Lung microvascular endothelial cell (primary cell): ENCODE measurements at places on chromosomes 1 and 21.
A peak's percentile ranks its signal among the peaks of the same experiment; 100 is the strongest.

DNA sequence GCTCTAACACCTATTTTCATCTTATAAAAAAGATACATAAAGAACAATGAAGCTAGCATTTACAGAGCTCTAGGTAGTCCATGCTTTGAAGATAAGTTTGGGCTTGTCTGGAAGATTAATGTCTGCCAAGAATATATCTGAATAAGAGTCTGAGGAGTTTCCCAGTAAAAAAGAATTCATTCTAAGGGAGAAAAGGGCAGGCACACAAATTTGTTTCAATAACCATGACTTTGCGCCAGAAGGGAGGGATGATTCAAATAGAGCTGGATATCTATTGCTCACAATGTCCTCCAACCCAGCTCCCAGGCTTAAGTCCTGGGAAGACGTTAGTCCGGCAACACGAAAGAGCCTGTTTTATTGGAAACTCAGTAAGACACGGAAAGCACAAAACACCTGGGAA lies 9.7 kb upstream of the TTLL7 start:
- no peak for DNase-seq

DNA sequence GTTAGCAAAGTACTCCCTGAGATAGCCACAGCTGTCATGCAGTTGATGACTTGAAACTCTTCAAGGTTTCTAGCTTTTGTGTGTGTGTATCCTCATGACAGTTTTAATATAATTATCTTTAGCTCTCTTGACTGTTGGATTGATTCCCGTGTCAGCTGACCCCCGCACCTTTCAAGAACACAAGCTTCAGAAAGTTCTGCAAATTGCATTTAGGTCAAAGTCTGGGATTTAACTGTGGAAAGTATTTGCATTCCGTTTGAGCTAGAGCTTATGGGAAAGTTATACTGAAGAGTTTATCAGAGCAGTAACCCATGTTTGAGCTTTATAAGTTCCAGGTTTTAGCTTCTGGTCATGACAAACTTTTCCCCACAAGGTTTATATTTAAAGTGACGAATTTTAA lies 380.1 kb upstream of the CHRM3 start:
- DNase-seq: no peak

DNA sequence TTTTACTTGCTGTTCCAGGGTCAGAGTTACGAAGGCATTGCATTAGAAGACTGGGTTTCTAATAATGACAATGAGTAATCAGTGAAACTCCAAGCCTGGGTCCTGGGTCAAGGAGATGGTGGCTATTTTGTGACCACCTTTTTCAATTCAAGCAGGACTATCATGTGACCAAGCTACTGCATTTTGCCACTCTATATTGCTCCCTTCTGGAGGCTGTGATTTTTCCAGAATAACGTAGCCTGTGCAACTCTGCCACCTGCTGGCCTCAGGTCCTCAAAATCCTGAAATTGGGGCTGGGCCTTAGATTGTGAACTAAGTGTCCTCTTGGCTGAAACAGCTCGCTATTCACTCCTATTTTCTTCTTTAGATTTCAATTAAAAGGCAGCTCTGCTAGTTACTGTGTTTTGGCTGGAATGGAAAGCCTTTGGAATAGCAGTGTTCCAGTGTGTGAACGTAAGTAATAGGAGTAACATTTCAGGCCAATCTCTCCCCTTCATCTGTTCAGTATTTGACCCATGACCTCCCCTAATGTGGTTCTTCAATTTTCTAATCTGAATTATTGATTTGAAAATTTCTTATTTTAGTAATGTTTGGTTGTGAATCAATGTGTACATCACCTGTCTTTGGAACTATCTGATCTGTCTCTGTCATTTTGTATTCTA lies 52.9 kb upstream of the CD46 start:
- DNase-seq: peak; percentile 59

DNA sequence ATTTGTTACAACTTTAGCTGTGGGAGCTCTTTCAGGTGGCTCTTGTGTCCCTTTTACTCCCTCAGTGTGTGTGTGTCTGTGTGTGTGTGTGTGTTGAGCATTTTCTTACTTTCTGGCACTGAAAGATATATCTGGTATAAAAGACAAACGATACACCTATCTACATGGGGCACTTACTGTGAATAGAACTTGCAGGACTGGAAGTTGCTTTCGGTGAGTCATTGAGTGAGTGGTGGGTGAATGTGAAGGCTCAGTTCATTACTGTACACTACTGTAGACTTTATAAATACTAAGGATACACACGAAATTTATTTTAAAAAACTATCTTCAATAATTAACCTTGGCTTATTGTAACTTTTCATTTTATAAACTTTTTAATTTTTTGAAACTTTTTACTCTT lies 38.7 kb downstream of the BTBD8 start:
- no peak for DNase-seq

GRCh38 chr1:12080773-12081556 lies 17.9 kb downstream of the TNFRSF8 start:
- DNase-seq: no peak

DNA sequence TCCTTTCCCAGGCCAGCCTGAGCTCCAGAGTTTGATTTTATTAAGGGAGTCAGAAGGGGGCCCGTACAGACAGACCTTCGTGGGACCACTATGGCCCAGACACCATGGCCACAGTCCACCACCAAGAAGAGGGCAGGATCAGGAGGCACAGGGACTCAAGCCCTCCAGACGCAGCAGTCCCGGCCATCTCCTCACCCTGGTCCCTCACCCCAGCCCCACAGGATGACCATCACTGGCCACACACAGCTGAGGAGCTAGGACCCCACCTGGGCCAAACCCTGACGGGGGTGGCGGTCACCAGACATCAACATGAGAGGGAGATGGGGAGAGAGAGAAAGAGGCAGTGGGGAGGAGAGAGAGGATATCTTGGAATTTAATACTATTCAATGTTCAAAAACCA lies 29.2 kb upstream of the AGPAT3 start:
- no peak for DNase-seq

DNA sequence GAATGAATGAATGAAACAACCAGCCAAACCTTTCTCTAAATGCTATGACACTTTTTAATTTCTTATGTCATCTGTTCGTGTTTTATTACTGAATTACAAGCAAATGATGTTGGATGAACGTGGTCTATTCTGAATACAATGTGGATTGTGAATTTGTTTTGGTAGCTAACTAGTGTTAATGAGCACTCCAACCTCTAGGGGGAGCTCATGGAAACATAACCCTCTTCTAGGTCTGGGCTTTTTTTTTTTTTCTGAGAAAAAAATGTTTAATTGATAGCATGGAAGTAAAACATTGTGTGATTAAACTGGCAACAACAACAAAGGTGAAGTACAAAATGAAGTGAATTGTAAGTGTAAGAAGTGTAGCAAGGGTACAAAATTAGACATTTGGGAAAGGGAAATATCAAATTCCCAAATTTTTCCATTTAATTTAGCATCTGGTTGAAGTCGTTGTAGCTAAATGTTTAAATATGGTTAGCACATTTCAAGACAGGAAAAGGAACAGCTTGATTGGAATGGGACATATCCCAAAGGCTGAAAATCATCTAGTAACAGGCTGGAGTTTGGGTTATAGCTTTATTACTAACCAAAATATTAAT lies 42.6 kb upstream of the PTGS2 start:
- peak; percentile 71 for DNase-seq

GRCh38 chr1:222382171-222382570 lies 165.7 kb downstream of the HHIPL2 start:
- DNase-seq: no peak

DNA sequence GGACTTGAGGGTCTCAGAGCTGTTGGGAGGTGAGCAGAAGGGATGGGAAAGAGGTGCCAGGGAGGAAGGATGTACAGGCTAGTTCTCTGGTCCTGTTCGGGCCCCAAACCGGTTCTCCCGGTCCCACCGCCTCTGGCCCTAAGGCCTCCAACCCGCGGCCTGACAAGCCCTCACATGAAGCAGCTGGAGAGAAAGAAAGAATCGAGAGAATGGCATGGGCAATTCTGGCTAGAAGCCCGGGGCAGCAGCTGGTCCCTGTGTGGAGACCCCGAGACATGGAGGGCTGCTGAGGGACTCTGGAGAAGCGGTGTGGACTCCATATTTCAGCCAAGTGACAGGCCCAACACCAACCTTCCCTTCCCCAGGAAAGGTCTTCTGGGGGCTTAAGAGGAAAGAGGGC lies 730 bp downstream of the CDC42SE1 start:
- DNase-seq: peak; percentile 22

GRCh38 chr1:78758506-78758905 lies 108.9 kb downstream of the IFI44 start:
- no peak for DNase-seq

DNA sequence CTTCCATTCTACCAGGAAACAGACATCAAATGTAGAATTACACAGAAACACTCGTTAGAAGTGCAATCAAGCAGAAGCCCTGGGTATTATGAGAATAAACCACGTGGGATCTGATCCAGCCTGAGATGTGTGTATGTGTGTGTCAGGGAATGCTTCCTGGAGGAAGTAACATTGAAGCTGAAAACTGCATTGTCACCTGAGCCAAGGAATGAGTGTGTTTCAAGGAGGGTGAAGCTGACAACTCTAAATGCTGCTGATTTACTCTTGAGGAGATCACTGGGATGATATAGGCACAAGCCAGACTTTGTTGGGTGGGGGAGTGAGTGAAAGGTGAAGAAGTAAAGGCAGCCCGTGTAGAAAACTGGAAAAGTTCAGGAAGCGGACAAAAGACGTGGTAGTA lies 27.6 kb downstream of the FAAH start:
- no peak for DNase-seq

DNA sequence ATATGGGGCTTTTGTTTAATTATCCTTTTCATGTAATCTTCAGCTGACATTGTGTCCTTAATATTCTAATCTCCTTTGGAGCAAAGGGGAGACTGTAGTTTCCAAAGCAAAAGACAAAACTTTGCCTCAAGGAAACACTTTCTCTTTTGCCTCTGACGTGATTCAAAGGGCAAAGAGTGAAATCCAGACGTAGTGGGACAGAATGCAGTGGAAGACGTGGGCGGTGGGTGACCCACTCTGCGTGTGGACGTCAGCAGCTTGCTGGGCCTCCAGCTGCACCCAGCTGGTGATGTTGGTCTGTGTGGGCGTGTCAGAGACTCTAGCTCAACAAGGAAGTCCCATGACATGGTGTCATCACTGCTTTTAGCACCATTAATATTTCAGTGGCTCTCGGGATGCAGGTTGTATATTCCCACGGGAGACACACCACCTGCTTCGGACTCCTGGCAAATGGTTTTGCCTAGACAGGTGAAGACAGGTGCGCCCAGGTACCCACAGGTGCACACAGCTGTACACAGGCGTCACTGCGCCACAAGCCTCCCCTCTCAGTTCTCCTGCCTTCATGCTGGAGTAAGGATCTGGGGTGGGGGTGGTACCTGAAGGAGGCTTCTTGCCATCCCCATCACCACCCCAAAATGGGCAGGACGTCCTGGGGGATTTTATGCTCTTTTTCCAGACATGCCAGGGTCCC lies 292.1 kb upstream of the VAMP3 start:
- peak; percentile 68 for DNase-seq

DNA sequence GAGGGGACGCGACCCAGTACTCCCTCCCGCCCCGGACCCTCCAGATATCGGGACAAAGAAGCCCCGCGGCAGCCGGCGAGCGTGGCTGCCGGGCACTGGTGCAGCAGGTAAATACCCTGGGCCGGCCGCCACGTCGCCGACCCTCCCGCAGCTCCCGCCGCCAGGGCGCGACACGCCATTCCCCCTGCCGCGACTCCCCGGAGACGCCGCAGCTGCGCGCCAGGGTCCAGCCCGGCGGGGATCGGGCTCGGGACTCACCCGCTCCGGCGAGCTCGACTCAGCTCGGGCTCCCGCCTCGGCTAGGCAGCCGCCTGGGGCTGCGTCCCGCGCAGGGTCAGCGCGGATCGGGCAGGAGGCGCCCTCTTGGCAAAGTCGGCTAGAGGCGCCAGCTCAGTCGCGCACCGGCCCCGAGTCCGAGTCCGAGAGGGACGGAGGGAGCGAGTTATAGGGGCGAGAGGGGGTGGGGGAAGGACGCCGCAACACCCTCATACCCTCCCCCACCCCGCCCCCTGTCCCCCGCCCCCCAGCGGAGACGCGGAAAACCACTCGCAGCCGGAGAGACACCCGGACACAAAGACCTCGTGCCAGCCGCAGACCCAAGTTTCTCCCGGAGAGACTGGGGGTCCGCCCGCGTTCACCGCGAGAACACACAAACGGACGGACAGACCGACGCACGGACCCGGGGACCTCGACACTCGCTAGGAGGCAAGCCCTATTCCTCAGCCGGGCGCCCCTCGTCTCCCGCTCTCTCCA lies 985 bp downstream of the SYT6 start:
- DNase-seq: peak; percentile 19

DNA sequence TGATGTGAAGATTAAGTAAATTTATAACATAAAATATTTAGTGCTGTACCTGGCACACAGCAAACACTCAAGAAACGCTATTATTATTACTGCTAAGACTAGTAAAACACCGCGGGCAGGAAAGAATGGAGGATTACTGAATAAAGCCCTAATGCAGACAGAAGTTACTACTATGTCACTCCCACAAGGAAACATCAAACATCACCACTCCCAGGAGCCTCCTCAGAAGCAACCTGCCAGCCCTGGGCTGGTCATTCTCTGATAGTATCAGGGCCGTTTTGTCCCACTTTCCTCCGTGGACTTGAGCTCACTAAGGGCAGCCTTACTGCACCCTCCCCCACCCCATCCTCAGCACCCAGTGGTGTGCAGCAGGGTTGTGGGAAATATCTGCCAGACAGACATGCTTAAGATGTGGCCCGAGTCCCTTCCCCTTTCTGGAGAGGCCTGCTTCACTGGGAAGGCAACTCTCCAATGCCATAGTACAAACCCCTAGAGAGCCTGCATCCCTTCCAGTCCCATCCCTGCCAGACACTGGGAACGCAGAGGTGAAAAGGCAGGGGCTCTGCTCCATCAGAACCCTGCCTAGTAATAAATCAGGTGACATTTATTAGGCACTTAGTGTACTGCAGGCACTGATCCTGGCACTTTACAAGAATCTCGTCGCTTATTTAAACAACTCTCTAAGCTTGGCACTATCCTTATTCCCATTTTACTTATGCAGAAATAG lies 41.7 kb upstream of the ECE1 start:
- DNase-seq: no peak

- DNase-seq: no peak
Observed at GRCh38 chr1:106360252-106360651, 696.2 kb upstream of the PRMT6 start.

DNA sequence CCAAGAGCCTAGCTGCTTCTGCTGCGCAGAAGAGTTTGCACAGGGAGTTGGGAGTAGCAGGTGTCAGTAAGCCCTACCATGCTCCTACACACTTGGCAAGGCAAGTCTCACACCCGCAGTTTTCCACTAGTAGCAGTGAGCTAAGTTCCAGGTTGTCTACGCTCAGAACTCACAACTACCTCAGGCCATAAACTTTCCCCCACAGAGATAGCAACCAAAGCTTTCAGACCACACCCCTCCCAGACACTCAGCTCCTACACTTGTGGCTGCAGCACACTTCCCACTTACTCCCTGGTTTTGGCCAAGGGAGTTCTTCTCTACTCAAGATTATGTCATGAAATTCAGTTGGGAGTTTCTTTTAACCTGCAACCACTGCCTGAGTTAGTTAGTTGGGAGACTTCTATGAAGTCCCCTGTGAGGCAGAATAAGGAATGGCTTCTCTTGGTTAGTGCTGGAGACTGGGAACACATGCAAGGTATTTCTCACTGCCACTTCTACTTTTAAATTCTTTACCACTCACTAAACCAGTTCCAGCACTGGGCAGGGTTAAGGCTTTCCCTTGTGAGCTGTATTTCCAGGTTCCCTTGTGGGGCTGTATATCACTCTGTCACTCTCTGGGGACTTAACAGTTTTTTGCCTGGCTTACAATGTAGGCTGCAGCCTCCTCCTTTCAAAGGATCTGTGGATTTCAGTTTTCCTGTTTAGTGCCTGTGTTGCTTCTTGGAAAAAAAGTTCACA lies 18.3 kb upstream of the MAB21L3 start:
- DNase-seq: no peak
